ENCODE measurements at places on chromosomes 1 and 21.

DNA sequence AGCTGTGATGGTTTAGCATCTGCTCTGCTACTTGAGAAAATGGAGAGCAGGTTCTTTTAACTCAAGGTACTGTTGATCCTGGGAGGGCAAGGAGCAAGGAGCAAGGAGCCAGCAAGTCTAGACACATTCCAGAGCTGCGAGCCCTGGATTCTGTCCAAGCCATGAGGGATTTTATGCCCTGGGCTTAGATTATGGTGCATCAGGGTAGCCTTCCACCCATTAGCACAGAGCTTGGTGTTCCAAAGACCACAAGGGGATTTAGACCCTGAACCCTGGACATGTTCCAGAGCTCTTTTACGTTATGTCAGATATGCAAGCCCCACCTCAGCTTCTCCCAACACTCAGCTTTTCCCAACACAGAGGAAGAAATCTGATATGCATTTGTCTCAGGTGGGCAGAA lies 2.0 kb upstream of the OR14I1 start:
- no peak for DNase-seq

- DNase-seq = no peak
These were observed 28.5 kb upstream of the SDE2 start for GRCh38 chr1:226027538-226028217.

DNA sequence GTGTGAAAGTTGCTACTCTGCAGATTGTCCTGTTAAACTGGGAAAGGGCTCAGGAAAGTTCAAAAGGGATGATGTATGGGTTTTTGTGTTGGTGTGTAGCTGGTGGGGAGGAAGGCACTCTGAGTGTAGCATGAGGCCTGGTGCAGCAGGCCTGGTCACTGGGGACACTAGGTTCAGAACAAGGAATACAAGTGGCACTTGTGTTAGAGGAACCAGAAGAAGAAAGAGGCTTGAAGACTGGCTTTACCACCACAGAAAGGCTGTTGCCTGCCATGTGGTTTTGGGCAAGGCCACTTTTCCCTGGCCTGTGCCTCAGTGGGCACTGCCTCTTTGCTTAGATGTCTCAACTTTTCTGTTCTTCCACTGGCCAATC lies 122.8 kb downstream of the NOS1AP start:
- DNase-seq = no peak

GRCh38 chr1:42941640-42942330 lies 16.9 kb downstream of the SLC2A1 start:
- DNase-seq = peak; percentile 93

DNA sequence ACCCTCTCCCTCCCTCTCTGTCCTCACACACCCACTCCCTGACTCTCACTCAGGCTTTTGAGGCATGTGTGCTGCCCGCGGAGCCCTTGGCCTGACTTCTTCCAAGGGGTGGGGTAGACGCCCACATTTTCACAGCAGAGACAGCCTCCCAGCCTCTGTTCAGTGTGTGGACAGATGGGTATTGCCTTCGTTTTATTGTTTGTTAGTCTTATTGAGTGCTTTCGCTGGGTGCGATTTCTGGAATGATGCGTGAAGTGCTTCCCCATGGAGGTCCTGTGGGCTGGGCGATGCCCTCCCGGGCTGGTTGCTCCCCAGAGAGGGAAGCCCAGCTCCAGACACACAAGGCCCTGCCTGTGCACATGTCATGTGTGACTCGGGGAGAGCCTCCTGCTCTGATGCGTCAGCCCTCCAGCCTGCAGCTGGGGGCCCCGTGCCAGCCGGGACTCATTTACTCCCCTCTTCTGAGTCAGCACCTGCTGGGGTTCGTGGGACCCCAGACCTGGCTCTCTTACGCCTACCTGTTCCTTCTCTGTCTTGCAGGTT lies 14.7 kb downstream of the PDXK start:
- DNase-seq = peak; percentile 79

- DNase-seq = peak; percentile 74
These were observed 15.0 kb upstream of the IFNGR2 start for GRCh38 chr21:33388188-33388587.

GRCh38 chr21:24025101-24025500 lies 1582.2 kb downstream of the MRPL39 start:
- DNase-seq = no peak

DNA sequence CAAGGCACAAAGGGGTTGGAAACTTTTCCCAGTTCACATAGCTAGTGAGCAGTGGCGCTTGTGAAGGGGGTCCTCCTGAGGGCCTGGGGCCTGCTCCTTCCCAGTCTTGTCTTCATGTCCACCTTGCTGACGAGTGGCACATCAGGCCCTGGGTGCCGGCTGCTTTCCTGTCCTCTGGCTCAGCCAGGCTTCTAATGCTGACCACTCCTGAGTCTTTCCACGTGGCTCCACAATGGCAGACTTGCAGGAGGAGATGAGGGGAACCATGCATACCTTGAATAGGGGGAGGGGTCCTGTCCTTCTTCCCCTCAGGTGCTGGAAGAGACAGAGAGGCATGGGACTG lies 38.7 kb downstream of the MAPKAPK2 start:
- no peak for DNase-seq

DNA sequence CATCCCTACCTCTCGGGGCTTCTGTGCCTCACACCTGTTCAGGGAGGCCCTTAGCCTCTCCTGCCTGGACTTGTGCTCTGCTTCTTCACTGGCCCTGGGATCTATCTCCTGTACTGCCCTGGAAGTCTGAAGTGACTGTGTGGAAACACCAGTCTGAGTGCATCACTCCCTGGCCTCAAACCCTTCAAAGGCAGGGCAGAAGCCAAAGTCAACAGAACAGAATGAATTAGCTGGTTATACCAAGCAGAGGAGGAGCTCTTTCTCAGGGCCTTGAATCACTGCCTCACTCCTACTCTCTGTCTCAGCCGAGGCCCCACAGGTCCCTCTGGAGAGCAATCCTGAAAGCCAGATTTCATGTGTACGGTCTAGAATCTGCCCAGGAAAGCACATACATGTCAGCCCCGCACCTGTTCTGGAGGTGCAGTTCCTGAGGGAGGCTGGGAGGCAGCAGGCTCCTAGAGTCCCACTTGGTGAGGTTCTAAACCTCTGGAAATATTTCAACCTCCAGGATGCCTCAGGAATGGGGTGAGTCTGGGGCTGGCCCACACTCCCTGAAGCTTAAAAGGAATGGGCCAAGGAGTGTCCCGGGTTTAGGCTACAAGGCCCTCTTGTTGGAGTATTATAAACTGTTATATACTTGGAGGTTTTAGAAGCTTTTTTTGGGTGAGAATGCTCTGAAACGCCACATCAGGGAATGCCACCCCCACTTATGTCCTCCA lies 98.3 kb downstream of the ABCA4 start:
- no peak for DNase-seq

DNA sequence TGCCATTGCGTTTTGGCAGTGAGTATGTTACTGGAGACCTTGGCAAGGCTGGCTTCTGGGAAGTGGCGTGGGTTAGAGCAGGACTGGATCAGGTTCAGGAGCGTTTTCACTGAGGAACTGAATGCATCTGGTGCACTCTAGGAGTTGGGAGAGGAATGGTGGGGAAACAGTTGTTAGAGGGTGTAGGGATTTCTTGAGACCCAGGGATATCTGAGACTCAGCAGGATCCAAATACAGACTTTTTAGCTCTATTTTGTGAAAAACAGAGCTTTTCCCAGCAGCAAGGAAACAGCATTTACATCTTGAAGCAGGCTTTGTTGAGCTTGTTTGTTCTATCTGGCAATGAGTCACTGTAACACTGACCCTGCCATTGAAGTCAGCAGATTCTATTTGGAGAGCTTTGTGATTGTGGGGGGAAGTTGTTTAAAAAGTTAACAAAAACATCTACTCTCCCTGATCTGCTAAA lies 56.9 kb upstream of the NRIP1 start:
- no peak for DNase-seq

- DNase-seq = no peak
These were observed 561.9 kb upstream of the ADGRL4 start for GRCh38 chr1:79568411-79568810.

- peak; percentile 9 for DNase-seq
These were observed 37.7 kb upstream of the DDAH1 start for GRCh38 chr1:85502625-85503083.

GRCh38 chr1:12161324-12161661 lies 5.5 kb upstream of the TNFRSF1B start:
- no peak for DNase-seq

Data from inflammatory macrophage treated with lipopolysaccharide for 1 hour (primary cell).